Retinal pigment epithelial cell (primary cell): ENCODE measurements at places on chromosomes 5 and 9.
A peak's percentile ranks its signal among the peaks of the same experiment; 100 is the strongest.

DNA sequence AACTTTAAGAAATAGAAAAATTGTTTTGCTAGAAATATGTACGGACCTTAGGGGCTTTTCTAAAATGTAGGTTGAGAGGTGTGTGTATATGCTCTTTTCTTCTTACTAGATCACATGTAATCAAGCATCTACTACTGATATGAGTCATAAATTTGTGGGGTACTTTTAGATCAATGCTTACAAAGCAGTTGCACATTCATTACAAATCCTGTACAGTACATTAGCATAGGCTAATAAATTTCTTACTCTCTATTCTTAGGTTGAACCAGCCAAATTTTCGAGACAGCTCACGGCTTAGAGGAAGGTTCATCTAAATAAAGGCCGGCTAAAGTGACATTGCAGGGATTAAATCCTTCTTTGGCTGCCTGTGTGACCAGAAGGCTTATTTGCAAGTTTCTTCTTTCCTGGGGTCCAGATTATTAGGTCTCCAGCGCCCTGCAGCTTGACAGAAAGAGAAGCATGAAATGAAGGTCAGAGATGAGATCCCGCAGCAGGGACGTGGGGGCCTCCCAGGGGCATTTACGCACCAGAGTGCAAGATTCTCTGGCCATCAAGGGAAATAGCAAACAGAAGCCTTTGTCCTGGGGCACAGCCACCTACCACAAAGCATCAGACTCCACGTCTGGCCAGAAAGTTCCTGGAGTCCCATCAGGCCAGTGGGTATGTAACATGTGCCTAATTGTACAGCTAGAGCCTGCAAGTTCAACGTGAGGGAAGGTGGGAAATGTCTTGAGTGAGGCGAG is 53.0 kb downstream of the NIM1K start:
- DNase-seq = no peak

DNA sequence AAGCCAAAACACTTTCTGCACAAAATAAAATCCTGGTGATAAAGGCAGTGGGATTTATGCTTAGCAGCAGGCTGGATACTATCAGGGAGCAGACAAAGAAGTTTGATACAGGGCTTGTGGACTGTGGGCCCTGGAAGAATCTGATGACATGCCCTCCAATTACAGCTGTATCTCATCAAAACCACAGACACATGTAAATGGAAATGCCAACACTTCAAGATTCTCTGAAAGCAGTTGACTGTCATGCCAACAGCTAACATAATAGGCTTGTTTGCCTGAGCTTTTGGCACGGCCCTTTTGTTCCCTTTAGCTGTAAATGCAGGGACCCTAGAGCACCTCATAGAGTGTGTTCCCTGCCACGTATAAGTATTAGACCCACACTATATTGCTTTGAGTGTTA is 114.4 kb downstream of the STK32A start:
- DNase-seq = no peak

GRCh38 chr5:468401-468800 is 25.4 kb downstream of the EXOC3 start:
- DNase-seq = no peak

GRCh38 chr9:77010527-77010926 is 8.9 kb upstream of the FOXB2 start:
- DNase-seq = no peak

GRCh38 chr5:167261309-167262100 is 1029.9 kb upstream of the WWC1 start:
- DNase-seq = no peak

- no peak for DNase-seq
Observed at GRCh38 chr5:168879331-168879730, 300.2 kb upstream of the PANK3 start.

DNA sequence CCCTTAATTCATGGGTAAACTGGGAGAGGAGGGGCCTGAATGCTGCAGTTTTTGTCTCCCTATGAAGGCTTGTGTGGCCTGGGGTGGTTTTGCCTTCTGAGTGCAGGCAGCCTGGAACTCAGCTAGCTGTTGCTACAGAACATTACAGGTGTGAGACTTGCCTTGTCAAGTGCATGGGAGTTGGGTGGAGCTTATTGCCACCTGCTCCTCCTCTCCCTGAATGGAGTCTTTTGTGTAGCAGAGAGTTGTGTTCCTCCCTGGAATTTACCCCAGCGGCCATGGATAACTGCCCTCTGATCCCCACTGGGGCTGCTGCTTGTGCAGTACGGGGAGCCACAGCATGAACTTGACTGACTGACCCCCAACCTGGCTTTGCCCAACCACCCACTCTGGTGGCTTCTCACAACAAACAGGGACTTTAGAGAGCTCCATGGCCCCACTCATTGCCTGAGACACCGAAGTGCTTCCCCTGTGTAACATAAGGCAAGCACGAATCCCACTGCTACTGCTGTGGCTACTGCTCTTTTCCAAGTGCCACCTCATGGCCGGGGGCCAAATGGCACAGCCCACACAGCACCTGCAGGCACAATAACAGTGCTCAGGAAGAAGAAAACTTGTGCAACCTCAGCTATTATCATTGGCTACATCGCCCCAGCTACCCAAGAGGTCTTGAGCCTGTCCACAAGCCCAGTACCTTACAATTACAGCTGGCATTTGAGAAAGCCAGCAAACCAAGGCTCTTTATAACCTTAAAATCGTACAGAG is 942.9 kb downstream of the CDH18 start:
- DNase-seq = no peak

DNA sequence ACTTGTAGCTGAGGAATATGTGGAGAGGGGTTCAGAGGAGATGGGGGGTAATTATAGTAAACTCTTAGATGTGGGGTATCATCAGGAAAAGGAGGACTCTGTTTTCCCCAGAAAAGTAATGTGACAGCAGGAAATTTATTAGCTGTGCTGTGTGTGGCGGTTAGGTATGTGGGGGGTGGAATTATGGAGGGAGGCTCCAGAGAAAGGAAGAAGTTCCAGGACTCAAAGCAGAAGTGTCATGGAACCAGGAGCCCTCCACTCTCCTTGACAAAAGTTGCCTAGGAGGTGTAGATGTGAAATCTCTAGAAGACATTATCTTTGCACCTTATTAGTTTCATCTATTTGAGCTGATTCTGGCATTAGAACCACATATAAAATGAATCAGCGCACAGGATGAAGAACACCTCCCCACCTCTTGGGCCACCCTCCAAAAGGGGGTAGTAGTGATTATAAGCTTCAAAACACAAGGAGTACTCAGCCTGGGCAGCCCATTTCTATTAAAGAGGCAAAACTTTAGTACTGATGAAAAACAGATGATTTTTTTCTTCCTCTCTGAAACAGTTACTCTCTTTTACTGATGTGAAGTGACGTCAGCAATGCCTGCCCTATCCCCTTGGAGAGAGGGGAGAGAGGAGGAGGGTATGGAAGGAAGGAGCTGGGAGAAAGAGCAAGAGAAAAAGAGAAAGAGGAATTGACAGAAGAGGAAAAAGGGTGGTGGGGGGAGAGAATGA is 18.2 kb downstream of the NR2F1 start:
- DNase-seq = no peak

DNA sequence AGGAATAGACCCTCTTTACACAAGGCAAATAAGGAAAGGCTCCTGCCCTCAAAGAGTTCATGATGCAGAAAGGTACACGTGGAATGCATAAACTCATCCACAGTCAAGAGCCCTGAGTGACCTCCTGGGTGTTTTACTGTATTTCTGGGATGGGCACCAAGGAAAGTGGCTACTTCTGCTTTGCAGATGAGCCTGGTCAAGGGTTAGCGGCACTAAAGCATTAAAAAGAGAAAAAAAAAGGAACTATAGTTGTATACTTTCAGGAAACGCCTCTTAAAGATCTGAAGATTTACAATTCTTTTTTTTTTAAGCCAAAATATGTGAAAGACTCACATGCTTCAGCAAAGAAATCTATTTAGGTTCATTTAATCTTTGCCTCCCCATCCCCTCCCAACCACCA is 366.2 kb upstream of the PDE4D start:
- DNase-seq = no peak

DNA sequence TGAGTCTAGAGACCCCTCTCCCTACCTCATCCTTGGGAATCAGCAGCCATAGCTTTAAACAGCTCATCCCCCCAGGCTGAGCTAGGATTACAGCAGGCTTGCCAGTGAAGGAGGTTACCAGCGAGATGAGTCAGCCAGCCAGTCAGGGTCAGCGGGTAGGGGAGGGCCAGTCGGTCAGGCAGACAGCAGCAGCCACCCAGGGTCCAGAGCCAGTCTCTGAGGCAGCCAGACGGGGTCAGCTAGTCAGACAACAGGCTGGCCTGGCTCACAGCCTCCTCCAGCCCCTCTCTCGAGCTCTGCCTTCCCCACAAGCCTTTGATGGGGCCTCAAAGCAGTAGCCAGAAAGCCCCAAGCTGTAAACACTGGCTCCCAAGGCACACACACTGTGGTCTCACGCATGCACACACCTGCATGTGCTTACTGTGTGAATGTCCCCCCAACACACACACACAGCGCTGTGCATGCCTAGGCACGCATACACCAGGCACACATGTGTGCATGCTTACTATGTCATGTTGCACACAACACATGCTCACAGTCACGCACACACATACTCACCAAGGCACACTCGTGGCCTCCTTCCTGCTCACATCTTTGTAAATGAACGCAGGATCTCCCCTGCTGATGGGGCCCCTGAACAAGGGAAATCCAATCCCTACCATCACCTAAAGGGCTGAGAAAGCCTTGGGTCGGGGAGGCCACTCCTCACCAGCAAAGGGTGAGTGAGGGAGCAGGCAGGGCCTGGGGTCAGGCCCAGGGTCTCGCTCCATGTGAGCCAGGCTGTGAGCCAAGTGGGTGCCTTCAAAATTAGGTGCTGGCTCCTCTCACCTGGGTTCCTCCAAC is 28.2 kb upstream of the CPLX2 start:
- DNase-seq = peak; percentile 37
